Progenitor cell of endocrine pancreas (in vitro differentiated cells): ENCODE measurements at places on chromosomes 6 and 20. TPM values are rescaled to one million over a fixed set of nuclear protein-coding genes. Genes with fewer than 3 reads are reported as not detected.

Gene PRKN
- total RNA-seq = 4.5 and 4.6 TPM in 2 replicates

Gene SEMG1
- total RNA-seq = not detected in 2 replicates

Gene FIG4
- total RNA-seq = 30.0 and 31.0 TPM in 2 replicates

Gene BTBD3
- 98.9 and 104 TPM in 2 replicates for total RNA-seq
